LoVo (cell line): ENCODE measurements at places on chromosomes 11 and 22.
A peak's percentile ranks its signal among the peaks of the same experiment; 100 is the strongest.

GRCh38 chr22:35893698-35894097, 134.9 kb downstream of the RBFOX2 start:
- DNase-seq, result no peak

GRCh38 chr11:132096132-132096825, 725.9 kb downstream of the NTM start:
- no peak for DNase-seq

DNA sequence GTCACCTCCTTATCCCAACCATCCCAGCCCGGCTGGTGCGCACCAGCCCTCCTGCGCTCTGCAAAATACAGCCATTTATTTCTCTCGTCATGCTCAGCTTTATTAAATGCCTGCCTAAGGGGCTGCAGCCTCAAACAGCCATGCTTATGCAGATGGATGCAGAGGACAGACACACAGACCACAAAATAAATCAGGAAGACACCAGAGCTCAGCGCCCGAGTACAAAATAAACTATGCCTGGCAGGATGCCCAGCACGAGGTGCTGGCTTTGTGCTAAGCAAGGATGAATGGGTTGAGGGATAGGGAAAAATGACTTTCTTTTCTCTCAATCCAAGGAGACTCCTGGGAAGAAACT, 70.5 kb downstream of the RPUSD4 start:
- peak; percentile 6 for DNase-seq

DNA sequence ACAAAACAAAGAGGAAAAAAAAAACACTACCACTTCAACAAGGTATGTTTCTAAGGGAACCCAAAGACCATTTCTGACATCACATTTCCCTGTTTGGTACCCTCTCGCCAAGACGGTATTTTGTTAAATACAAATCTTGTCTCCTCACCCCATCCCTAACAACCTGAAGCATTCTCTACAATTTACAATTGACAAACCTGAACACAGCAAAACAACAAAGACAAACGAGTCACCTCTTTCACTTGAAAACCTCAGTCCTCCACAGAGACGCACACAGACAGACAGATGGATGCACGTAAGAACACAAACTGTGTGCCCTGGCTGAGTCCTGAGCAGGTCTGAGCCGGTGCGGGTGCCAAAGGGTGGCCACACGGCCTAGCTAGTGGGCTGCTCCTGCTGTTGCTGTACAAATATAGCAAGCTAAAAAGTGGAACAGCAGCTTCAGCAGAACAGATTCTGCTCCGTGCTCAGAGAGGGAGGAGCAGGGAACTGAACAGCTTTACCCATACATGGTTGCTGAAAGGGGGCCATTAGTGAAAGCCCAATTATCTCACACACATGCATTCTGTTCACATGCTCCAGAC, 28.5 kb downstream of the CELF1 start:
- no peak for DNase-seq

DNA sequence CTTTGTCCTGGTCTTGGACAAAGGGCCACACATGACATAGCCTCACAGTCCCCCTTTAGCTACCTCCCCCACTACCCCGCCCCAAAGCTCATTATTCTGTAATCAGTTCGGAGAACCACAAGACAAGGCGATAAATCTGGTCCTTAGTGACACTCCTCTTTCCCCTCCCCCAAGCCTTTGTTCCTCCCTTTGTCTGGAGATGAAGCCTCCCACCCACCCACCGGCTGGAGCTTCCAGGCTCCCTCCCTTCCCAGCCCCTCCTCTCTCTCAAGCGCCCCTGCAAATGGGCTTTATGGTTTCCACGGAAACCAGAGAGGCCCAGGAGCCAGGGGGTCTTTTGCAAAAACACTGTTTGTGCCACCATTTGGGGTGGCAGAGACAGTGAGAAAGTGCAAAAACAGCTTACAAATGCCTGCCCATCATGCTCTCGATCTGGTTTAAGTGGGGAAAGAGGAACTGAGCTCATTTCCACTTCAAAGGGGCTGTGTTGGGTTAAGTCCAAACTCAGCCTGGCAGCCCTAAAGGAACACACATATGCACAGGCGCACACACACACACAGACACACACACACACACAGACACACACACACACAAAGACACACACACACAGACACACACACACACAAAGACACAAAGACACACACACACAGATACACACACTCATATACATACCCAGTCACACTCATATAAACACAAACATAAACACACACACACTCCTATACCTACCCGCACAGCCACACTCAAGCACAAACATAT, 23.5 kb downstream of the APLNR start:
- DNase-seq, result no peak

DNA sequence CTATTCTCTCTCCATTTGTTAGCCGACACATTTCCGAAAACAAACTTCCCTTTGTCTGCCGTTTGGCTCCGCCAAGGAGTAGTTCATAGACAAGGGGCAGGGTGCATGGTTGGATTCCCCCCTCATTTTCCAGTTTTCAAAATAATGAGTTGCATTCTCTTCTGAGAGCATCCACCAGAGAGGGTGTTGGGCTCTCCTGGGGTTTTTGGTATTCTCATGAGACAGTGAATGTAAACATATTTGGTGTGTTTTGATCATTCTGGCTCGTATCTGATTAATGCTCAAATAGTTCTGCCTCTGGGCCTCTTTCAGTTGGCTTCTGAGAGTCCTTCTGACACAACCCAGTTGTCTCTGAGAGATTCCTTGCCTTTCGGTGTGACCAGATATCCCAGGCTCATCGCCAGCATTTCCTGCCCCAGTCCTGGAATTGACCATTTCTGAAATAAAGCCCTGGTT, 21.7 kb downstream of the GRAMD4 start:
- DNase-seq, result no peak

GRCh38 chr22:48968201-48968959, 859.3 kb downstream of the BRD1 start:
- peak; percentile 10 for DNase-seq

- no peak for DNase-seq
Observed at GRCh38 chr11:26283852-26284408, 48.0 kb upstream of the ANO3 start.

DNA sequence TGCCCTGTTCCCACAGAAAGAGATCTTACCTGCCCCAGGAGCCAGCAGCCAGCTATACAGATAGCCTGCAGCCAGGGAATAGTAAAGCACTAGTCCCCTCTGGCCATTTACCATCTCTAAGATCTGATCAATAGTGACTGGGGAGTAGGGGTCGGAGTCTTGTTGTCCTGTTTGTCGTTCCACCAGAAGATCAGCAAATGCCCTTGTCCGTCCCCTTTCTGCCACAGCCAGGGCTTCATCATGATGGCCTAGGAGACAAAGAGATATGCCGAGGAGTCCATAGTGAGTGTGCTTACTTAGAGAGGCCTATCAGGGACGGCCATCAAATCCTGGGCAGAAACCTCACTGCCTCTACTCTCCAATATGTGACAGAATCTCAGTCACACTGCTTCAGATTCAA, 177.1 kb upstream of the PITPNB start:
- DNase-seq, result no peak

DNA sequence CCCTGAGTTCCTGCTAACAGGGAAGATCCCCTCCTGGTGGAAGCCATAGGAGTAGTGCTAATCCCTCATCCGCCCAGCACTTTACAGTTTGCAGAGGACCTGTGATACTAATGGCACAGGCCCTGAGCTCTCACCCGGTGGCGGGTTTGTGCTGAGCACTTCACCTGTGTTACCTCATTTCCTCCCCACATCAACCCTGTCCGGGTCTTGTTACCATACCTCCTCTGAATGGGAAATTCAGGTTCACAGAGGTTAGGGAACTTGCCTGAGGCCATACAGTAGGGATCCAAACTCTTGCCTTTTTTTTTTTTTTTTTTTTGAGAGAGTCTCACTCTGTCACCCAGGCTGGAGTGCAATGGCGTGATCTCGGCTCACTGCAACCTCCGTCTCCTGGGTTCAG, 25.2 kb downstream of the CAPN1 start:
- DNase-seq, result no peak

GRCh38 chr22:47204002-47204979, 441.8 kb downstream of the TBC1D22A start:
- DNase-seq, result no peak

GRCh38 chr11:63906585-63906984, 10.4 kb downstream of the RCOR2 start:
- no peak for DNase-seq

DNA sequence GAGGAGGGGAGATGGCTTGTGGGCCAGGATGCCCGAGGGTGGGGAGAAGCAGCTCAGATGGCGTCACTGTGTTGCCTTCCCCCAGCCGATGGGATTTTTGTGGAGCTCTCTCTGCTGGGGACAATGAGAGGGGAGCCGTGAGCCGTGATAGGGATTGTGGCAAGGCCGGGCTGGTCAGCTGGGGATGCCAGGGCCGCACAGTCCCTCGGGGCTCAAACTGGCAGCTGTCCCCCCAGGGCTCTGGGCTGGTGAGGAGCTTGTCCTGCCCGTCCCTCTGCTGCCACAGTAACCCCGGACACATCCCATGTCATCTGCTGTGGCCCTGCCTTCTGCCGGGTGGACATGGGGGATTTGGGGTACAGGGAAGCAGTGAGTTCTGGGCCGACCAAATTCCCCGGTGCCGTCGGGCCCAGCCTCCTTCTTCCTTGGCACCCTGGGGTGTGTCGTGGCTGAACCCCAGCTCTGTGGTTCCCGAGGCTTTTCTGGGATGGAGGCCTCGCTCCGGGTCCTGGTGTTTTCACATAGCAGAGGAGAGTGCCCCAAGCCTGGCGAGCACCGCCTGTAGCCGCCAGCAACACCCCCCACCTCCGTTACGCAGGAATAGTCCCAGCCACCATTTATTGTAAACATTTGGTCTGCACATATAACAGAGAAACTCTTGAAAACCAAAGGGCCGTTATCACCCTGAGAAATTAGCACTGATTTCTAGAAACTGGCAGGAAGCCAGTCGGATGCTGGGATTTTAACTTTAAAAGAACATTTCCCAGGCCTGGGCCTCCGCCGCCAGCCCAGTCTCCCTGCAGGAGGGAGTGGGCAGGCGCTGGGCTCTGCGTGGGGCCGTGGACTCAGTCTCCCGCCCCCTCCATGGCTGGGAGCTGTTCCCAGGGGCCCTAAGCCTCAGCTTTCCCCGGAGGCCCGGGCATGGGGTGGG, 9.9 kb downstream of the BRSK2 start:
- no peak for DNase-seq

GRCh38 chr11:66002648-66003225, 434 bp downstream of the BANF1 start:
- peak; percentile 56 for DNase-seq

DNA sequence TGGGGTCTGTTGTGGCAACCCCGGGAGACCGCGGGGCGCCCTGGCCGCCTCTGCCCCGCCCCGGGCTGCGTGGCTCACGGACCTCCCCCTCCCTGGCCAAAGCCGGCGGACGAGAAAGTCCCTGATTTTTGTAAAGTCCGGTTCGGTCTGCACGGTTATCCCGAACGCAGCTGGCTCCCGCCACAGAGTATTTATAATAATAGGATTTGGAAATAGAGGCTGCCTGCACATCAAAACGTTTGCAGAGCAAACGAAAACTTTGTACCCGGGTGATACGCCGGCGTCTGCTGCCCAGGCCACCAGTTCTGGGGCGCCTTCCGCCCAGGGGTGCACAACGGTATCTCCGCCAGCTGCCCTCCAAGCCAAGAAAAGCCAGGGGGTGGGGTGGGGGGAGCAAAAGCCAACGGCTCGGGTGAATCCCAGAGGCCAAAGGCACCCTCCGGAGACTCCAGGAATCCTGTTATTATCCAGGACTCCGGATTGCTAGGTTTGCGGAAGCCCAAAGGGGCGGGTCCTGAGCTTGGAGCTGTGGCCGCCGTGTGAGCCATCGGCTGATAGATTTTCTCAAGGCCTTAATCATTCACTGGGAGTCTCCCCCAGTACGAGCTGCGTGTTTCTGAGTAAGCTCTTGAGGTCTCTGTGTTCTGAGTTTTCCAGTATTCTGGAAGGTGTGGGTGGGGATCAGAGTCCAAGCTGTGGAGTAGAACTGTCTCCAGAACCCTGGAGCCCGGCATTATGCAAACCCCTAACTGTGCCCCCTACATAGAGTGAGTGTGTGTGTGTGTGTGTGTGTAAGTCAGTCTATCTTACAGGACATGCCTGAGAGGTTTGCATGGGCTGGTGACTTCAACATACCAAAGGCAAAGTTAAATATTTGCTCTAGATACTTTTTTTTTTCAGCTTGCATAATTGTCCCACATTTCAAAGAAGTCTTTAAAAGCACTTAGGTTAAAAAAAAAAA, 673 bp upstream of the SHANK2 start:
- DNase-seq, result no peak

- no peak for DNase-seq
Observed at GRCh38 chr11:9377036-9377435, 7.4 kb upstream of the IPO7 start.

DNA sequence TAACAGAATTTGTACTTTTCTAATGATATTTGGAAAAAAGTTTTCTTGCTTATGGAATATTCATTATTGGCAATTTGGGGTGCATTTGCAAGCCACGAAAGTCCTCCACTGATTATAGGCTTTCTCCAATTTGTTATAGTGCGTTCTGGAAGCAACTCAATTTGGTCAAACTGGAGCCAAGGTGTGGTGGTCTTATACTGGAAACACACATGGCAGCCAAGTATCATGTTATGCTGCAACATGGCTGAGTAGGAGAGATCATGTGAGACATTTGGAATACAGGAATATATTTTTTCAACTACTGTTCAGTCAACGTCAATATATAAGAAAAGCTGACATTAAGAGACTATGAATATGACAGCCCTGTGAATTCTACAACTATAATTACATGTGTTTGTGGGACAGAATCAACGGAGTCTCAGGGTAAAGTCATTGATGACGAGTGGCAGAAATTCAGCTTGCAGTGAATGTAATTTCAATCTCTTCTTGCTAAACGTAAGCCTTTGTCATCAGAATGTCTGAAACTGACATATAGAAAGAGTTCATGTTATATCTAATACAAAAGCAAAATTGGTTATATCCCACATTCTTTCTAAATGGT, 83.8 kb upstream of the FIBIN start:
- DNase-seq, result no peak

GRCh38 chr11:63240098-63240497, 3.3 kb downstream of the SLC22A25 start:
- DNase-seq, result no peak

DNA sequence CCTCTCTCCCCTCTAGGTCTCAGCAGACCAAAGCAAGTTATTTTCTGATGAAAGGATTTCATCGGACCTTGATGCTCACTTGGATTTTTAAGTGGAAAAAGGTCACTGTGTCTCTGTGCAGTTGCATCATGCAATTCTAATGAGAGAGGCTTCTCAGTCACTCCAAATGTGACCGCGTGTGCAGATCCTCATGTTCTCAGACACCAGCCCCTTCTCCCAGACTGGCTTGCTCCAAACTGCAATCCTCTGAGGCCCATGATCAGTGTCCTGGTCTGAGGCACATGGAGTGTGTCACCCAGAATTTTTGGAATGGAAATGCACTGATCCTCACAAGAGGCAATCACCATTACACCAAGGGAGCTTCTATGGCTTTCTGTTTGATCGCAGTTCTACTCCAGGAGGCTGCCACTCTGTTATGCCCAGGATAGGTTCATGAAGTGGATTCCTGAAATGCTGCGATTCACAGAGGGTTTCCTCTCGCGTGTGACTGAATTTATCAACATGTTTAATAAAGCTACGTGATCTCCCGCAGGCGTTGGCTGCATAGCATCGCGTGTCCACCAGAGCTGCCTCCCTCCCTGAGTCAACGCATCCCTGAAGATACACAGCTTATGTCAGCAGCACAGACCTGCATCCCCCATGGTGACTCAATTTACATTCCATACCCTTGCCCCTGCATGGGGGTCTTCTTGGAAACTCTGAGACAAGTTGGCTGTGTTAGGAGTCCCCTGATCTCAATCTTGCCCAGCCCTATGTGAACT, 544.6 kb upstream of the B3GAT1 start:
- DNase-seq, result no peak

- DNase-seq, result no peak
Observed at GRCh38 chr11:67534070-67534679, 10.9 kb upstream of the CABP2 start.
